ENCODE measurements at places on chromosomes 1 and 21.
A peak's percentile ranks its signal among the peaks of the same experiment; 100 is the strongest.

DNA sequence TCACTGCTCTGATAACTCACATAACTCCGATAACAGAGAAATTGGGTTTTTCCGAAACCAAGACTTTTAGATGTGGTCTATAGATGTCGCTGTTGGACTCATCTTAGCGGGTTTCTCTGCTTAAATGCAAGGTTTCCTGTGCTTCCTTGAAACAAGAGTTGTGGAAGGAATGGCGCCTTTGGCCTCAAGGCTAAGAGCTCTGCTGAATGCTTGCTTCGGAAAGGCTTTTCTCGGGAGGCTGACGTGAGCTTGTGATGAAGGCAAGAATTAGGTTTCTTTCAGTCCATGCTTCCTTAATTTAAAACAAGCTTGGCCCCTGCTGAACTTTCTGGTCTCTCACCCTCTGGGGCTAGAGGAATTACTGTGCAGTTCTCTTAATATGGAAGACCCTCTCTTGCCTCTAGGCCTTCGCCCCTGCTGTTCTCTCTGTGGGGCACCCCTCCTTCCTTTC lies 113.5 kb downstream of the MAP3K21 start:
- no peaks in the 10 kb centered on the region for H3K36me3 ChIP-seq
- H3K27ac ChIP-seq: no peak overlapping the region
- H3K27me3 ChIP-seq: peaks cover 9% of the 10 kb centered on the region
- no peaks in the 10 kb centered on the region for H3K4me1 ChIP-seq
- no peak overlapping the region for H3K4me3 ChIP-seq
- DNase-seq: no peak

- H3K27ac ChIP-seq: no peak overlapping the region
- H3K4me3 ChIP-seq: no peak overlapping the region
- H3K4me1 ChIP-seq: no peaks in the 10 kb centered on the region
- H3K27me3 ChIP-seq: no peaks in the 10 kb centered on the region
These were observed 312.4 kb downstream of the HMCN1 start for GRCh38 chr1:186046437-186047211.

DNA sequence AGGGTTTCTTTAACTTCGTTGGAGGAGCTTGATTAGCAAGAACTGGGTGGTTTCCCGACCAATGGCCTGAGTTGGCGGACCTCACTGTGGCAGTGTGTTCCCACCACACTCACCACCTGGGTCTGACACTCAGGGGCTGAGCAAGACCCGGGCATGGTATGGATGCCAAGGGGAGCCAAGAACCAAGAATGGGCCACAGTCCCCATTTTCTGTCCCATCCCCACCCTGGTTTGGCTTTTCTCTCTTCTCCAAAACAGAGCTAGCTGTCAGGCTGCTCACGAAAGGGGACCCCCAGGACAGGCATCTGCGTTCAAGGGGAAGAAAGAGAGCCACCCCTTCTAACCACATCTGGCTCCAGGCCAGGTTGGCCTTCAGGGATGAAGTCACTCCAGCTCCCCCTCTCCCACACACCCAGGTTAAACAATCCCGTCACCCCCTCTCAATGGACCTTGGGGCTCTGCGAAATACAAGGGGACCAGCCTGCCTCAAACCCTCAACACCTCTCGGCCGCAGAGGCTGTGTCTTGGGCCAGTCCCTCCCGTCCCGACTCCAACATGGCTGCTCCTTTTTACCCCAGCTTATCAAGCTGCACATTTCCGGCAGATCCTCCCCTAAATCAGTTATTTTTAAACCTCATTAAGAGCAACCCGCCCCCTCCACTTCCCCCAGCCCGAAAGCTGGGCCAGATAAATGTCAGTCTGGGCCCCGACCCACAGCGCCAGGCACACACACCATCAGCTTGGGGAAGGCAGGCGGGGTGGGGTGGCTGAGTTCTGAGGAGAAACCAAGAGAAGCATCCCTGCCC lies 3.4 kb downstream of the TAGLN2 start:
- peak overlapping the region; percentile 91 for H3K4me3 ChIP-seq
- H3K27ac ChIP-seq: peak overlapping the region; percentile 93
- H3K27me3 ChIP-seq: peaks cover 4% of the 10 kb centered on the region
- peaks cover 76% of the 10 kb centered on the region for H3K4me1 ChIP-seq
- peak; percentile 45 for DNase-seq

DNA sequence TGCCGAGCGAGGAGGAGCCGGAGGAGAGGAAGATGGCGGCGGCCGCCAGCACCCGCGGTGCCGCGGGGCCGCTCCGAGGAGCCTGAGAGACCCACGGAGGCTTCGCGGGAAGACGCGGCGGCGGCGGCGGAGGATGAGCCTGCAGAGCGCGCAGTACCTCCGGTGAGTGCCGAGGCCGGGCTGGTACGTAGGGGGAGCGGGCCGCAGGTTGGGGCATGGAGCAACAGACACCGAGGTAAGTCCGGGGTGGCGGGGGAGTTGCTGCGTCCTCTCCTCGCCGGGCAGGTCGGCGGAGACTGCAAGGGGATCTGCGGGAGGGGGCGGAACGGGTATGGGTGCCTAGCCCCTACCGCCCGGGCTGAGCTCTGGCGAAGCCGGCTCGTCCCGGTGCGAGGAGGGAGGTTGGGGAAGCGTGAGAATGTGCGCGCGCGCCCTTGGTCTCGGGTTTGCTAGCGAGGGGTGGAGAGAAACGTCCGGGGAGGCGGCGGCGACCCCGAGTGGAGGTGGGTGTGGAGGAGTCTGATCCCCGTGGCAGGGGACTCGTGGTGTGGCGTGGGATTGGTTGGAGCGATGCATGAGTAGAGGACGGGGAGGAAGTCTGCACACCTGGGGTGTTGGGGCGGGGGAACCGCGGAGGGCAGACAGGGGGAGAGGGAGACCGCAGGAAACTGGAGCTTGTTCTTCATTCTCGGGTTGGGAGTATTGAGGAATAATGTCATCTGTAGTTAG lies at the start of gene SMG7:
SMG7 (plus strand) TSS at position 12 of the 729 bp plus-strand sequence; CDS start at position 134, 122 bp downstream.
- peaks cover 26% of the 10 kb centered on the region for H3K4me1 ChIP-seq
- DNase-seq: peak; percentile 75
- peaks cover 11% of the 10 kb centered on the region for H3K36me3 ChIP-seq
- peaks cover 5% of the 10 kb centered on the region for H3K27me3 ChIP-seq
- peak within 1 kb of the TSS; percentile 93 for H3K27ac ChIP-seq
- peak within 1 kb of the TSS; percentile 79 for H3K4me3 ChIP-seq

DNA sequence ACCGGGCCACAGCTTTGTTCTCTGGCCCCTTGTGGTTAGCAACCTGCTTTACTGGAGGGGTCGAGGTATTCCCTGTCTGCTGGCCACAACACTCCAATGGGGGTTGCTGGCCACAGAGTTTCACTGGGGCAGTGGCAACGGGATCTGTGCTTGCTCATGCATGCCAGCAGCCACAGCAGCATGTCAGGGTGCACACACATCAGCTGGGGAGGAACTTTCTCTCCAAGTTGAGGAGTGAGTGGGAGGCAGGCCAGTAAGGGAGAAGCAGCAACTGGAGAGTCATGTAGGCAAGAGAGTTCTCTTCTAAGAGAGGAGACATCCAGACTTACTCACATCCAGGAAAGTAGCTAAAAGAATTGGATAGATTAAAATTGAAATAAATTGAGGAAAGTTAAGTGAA lies 38.0 kb downstream of the SAMD13 start:
- H3K27ac ChIP-seq: no peak overlapping the region
- no peak overlapping the region for H3K4me3 ChIP-seq
- no peaks in the 10 kb centered on the region for H3K36me3 ChIP-seq

DNA sequence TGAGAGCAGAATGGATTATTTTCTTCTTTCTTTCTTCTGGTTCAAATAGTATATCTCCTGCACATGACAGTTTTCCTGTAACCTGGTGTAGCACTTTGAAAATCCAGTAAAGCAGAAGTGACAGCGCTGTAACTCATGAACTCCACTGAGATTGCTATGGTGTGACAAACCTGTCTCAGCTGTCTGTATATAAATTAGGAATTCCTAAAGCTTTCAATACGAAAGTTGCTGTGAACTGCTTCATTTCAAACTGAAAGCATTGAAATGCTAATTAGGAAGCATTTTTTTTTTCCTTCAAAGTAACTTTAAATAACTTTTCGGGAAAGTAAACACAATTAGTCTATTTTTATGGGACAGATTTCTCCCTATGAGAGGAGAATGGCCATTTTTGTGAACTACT lies 646.9 kb upstream of the ZP4 start:
- no peak overlapping the region for H3K27ac ChIP-seq
- H3K4me1 ChIP-seq: no peaks in the 10 kb centered on the region
- no peaks in the 10 kb centered on the region for H3K36me3 ChIP-seq
- DNase-seq: no peak
- no peak overlapping the region for H3K4me3 ChIP-seq
- no peaks in the 10 kb centered on the region for H3K27me3 ChIP-seq

DNA sequence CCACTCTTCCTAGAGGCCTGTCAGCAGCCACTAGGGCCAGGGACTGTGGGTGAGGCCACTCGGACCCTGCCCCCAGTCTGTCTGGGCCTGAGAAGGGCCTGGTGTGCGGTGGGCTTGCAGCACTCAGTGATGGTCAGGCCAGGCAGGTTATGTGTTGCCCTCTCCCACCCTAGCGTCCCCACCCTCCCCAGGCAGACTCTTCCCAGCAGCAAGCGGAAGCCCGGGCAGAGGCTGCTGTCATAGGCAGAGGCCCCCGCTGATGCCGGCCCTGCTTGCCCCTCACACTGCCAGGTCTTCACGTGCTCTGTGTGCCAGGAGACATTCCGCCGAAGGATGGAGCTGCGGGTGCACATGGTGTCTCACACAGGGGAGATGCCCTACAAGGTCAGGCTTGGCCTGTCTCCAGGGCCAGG lies 6.6 kb downstream of the ZBTB48 start:
- no peak overlapping the region for H3K27ac ChIP-seq
- no peak for DNase-seq
- H3K27me3 ChIP-seq: no peaks in the 10 kb centered on the region
- H3K36me3 ChIP-seq: peaks cover 22% of the 10 kb centered on the region

GRCh38 chr1:55055084-55055882 lies 15.9 kb downstream of the PCSK9 start:
- H3K4me3 ChIP-seq: no peak overlapping the region
- H3K27me3 ChIP-seq: no peaks in the 10 kb centered on the region
- no peak overlapping the region for H3K27ac ChIP-seq
- H3K4me1 ChIP-seq: peaks cover 3% of the 10 kb centered on the region
- DNase-seq: no peak
- H3K36me3 ChIP-seq: no peaks in the 10 kb centered on the region

DNA sequence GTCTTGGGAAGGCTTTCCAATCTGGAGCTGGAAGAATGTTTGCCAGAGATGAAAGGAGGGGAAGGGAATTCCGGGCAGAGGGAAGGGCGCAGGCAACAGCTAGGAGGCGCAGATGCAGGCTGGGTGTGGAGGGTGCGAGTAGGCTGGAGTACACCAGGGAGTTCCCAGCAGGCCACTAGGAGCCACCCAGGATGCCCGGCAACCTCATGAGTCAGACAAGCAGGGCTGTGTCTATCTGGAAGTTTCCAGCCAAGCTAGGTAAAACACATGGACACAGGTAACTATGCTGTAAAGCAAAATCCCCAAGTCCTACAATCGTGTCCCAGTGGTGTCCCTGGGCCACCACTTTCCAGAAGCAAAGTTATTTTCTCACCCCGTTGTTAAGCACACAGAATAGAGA lies 990 bp upstream of the NBL1 start:
- peaks cover 2% of the 10 kb centered on the region for H3K36me3 ChIP-seq
- peaks cover 36% of the 10 kb centered on the region for H3K4me1 ChIP-seq
- peaks cover 57% of the 10 kb centered on the region for H3K27me3 ChIP-seq
- H3K27ac ChIP-seq: no peak overlapping the region
- peak overlapping the region; percentile 83 for H3K4me3 ChIP-seq

- peaks cover 74% of the 10 kb centered on the region for H3K36me3 ChIP-seq
- no peak overlapping the region for H3K4me3 ChIP-seq
- H3K27ac ChIP-seq: no peak overlapping the region
- no peaks in the 10 kb centered on the region for H3K27me3 ChIP-seq
- H3K4me1 ChIP-seq: peaks cover 32% of the 10 kb centered on the region
These were observed 15.6 kb downstream of the SLFNL1 start for GRCh38 chr1:41005876-41006275.

GRCh38 chr21:15005391-15005790 lies 59.4 kb downstream of the NRIP1 start:
- H3K27ac ChIP-seq: peak overlapping the region; percentile 92
- peaks cover 34% of the 10 kb centered on the region for H3K4me1 ChIP-seq
- H3K4me3 ChIP-seq: peak overlapping the region; percentile 68
- peaks cover 1% of the 10 kb centered on the region for H3K36me3 ChIP-seq
- DNase-seq: peak; percentile 46

DNA sequence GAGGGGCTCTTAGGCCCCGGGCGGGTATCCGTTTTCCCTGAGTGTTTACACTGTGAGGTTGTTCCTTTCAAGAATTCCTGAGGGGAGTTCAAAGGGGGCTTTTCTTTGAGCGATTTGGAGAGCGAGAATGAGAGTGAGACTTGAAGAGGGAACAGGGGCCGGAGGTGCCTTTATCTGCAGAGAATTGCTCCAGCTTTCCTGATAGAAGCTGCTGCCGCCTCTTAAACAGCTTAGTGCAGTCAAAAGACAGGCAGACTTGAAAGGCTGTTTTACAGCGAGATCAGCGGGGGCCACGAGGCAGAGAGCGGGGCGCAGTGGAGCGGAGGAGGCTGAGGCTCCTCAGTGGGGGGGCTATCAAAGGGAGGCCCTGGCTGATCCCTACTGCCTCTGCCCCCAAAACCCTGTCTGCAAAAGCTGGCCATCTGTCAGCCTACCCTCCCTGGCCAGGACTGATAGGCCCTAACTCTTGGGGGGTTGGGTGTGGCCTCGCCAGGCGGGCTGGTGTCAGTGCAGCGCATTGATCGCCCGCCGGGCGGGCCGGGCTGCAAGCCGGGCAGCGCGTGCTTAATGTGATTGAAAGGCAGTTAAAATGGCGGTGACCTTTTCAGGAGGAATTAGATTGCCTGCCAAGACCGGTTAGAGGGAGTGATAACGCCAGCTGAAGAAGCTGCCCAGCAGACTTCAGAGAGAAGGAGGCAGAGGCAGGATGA lies 36.4 kb downstream of the TMEM53 start:
- no peak for DNase-seq
- H3K27me3 ChIP-seq: no peaks in the 10 kb centered on the region
- H3K4me3 ChIP-seq: no peak overlapping the region
- H3K4me1 ChIP-seq: peaks cover 23% of the 10 kb centered on the region
- H3K27ac ChIP-seq: no peak overlapping the region
- peaks cover 50% of the 10 kb centered on the region for H3K36me3 ChIP-seq

DNA sequence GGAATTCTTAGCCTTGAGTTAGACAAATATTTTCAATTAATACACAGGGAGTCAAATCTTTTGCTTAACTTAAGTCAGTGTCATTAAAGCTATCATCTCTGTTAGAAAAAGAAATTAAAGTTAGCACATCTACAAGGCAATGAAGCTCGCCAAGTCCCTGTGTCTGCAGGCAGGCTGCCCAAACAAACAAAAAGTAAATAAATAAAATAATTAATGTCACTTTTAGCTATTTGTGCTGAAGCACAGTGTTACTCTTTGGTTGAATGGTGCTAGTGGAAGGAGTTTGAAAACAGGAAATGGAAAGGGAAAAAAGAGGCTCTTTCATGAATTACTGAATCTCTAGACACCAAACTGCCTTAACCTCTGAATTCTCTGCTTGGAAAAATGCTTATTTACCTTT lies 37.1 kb upstream of the COL11A1 start:
- H3K4me1 ChIP-seq: no peaks in the 10 kb centered on the region
- no peak overlapping the region for H3K4me3 ChIP-seq
- no peak overlapping the region for H3K27ac ChIP-seq

DNA sequence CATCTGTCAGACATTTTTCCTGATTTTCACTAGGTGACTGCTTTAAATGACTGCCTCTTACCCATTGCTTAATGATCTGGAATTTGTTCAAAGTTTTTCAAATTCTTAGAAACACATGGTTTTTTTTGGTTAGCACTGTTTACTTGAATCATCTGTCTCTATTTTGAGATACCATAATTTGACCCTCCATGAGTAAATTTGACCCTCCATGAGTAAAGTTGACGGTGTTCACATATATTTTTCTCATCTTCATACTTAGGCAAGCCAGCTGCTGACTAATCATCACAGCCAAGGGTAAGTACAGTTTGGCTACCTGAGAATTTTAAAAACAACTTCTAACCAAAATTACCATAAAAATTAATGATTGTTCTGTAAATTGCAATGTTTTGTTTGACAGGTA lies 586.5 kb downstream of the PTBP2 start:
- H3K4me1 ChIP-seq: no peaks in the 10 kb centered on the region
- no peak for DNase-seq
- no peak overlapping the region for H3K4me3 ChIP-seq
- no peaks in the 10 kb centered on the region for H3K27me3 ChIP-seq
- H3K36me3 ChIP-seq: peaks cover 10% of the 10 kb centered on the region

Data from activated naive CD4-positive, alpha-beta T cell treated with anti-CD3 and anti-CD28 coated beads, Interleukin-2, amount 10 ng/mL, durations not matched to agents 7 days and 5 days (primary cell).